ENCODE measurements at places on chromosomes 3 and 15.

DNA sequence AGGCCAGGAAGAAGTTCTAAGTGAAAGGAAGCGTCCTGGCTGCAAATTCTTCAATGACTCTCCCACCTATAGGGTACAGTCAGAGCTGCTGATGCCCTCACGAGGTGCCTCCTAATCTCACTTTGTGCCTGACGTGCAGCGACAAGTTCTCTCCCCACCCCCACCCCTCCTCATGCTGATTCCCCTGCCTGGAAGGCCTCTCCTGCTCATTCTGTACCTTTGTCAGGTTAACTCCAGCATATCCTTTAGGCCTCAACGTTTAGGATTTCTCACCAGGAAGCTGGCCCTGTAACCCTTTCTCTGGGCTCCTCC, 25.0 kb downstream of the SLC12A8 start:
- no peak for DNase-seq

GRCh38 chr3:125152951-125153350, 59.6 kb downstream of the SLC12A8 start:
- DNase-seq: no peak

DNA sequence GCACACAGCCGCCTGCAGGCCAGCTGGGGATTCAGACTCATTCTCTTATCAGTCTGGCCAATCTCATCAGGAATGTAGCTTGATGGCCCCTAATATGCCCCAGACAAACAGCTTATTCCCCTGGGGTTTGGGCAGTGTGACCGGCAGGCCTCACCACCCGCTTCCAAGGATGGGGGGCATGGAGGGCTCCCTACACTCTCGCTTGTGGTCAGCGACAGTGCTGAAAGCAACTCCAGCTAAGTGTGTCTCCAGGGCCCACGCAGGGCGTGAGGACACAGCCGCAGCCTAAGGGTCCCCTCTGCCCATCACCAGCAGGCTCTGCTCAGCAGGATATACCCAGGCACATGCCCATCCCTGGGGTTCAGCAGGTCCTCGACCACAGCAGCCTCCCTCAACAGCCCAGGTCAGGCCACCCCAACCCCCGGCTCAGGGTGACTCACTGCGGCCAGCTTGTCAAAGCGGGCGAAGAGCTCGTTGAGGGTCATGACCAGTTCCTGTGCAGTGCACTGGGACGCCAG, 116.7 kb downstream of the ADCY5 start:
- no peak for DNase-seq

DNA sequence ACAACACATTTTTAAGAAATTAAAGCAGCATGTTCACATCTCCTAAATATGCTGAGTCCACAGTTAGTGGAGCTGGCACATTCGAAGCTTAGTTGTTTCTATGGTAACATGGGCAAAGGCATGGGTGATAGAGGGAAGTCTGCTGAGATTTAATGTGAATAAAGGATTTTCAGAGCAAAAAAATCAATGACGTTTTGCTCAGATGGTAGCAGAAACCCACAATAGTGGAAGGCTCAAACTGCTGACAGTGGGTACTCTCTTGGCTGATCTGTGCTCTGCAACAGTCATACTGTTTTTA, 795.1 kb upstream of the ARPP21 start:
- no peak for DNase-seq

DNA sequence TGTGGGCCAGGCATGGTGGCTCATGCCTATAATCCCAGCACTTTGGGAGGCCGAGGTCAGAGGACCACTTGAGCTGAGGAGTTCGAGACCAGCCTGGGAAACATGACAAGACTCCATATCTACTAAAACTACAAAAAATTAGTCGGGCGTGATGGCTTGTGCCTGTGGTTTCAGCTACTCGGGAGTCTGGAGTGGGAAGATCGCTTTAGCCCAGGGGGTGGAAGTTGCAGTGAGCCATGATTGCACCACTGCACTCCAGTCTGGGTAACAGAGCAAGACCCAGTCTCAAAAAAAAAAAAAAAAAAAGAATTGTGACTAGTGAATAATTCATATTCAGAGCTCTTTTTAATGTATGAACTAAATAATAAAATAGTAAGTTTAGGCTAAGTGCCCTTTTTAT, 87.8 kb upstream of the TSEN2 start:
- DNase-seq: no peak

- no peak for DNase-seq
Measured at GRCh38 chr15:75065467-75065850, 42.1 kb downstream of the PPCDC start.

- DNase-seq: no peak
Measured at GRCh38 chr3:13559764-13560525, 11.0 kb downstream of the FBLN2 start.

GRCh38 chr3:184186184-184186901, at the start of gene ABCF3:
ABCF3 (plus strand) TSS chr3:184186199; CDS start chr3:184186208, 9 bp downstream.
- DNase-seq: peak; percentile 51

- no peak for DNase-seq
Measured at GRCh38 chr3:49668414-49668797, 5.7 kb upstream of the APEH start.

Measured in suppressor macrophage treated with lipopolysaccharide for 4 hours (primary cell).